ENCODE measurements at places on chromosomes 6 and 20.

GRCh38 chr20:37366743-37367142 lies 20.8 kb downstream of the SRC start:
- no peak for DNase-seq

- DNase-seq: no peak
These were observed 3.8 kb downstream of the SLC13A3 start for GRCh38 chr20:46647469-46647868.

GRCh38 chr6:128686084-128686483 lies 165.7 kb upstream of the PTPRK start:
- no peak for DNase-seq

- no peak for DNase-seq
These were observed 29.5 kb downstream of the ALDH8A1 start for GRCh38 chr6:134920422-134920821.

GRCh38 chr20:37803438-37804307 lies 99.3 kb upstream of the VSTM2L start:
- no peak for DNase-seq

GRCh38 chr6:128648022-128648598 lies 127.7 kb upstream of the PTPRK start:
- DNase-seq: no peak

DNA sequence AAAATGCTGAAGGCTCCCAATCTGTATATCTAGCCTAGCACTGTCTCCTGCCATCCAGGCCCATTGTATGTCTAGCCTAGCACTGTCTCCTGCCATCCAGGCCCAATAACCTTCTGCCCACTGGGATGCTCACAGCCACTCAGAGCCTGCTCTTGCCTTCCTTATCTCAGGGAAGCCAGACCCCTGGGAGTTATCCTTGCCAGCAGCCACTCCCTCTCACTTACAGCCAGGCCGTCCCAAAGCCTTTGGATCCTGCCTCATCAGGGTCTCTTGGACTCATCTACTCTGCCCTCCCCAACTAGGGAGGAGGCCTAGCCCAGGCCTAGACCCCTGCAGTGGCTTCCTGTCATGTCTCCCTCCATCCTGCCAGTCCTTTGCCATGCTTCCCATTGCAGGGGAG lies 37.3 kb downstream of the KIF3B start:
- DNase-seq: no peak

- no peak for DNase-seq
These were observed 5.6 kb upstream of the VNN2 start for GRCh38 chr6:132763269-132763668.

- DNase-seq: peak; percentile 25
These were observed 3.1 kb downstream of the MTCL3 start for GRCh38 chr6:127515794-127516661.

GRCh38 chr20:1784586-1784985 lies 110.6 kb upstream of the SIRPA start:
- no peak for DNase-seq

- DNase-seq: peak; percentile 67
These were observed 15.4 kb upstream of the IP6K3 start for GRCh38 chr6:33761922-33762629.

DNA sequence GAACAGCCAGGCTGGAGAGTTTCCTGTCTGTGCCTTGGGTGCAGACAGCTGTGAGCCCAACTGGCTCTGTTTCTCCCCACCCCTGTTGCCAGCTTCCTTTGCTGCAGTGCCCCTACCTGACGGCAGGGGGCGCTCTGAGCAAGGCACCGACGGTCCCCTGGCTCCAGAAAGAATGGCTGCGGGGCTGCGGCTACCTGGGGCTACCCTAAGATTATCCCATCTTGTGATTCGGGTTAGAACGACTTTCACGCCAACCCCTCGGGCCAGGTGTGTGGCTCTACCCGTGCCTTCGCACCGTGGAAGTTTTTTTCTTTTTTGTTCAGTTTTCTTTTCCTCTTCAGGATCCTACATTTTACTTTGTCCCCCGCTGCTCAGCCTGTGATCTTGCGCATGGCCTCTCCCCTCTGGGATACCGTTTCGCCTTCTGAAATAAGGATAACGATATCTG lies 33.4 kb upstream of the AAR2 start:
- DNase-seq: peak; percentile 55

DNA sequence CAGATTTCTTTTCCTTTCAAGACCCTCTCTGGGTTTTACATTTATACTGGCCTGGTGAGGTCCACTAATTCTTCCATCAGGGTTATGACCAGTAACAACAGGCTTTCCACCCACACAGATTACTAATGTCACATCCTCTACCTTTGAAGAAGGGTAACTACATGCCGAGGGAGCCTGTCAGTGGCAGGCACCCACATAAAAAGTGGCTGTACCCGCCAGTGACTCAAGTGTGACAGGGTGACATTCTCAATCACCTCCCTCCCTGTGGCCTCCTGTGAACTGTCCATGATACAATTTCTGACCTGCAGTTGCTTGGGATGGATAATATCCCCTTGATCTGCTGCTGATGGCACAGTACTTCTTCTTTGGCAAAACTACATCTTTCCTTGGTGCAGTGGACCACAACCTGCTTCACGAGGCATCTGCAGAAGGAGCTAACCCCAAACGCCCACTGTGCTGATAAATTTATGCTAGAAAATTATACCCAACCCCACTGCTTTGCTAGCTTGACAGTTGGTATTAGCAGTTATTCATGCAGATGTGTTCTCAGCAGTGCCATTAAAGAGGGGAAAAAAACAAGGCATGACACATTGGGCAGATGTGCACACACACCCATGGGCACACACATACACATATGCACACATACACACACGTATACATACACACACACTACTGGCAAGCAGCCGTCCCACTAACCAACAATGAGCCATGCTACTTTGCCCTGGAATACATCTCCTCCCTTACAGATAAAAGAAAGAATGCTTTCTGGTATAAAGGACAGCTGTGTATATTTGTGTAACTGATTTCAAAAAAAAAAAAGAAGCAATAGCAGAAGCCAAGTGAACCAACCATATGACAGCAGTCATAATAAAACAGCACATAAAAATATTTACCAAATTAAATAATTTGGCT lies 20.8 kb downstream of the GFOD1 start:
- DNase-seq: peak; percentile 9

- no peak for DNase-seq
These were observed 40.7 kb downstream of the TGM3 start for GRCh38 chr20:2336471-2336870.

- no peak for DNase-seq
These were observed 28.1 kb downstream of the PAK5 start for GRCh38 chr20:9810738-9811137.

DNA sequence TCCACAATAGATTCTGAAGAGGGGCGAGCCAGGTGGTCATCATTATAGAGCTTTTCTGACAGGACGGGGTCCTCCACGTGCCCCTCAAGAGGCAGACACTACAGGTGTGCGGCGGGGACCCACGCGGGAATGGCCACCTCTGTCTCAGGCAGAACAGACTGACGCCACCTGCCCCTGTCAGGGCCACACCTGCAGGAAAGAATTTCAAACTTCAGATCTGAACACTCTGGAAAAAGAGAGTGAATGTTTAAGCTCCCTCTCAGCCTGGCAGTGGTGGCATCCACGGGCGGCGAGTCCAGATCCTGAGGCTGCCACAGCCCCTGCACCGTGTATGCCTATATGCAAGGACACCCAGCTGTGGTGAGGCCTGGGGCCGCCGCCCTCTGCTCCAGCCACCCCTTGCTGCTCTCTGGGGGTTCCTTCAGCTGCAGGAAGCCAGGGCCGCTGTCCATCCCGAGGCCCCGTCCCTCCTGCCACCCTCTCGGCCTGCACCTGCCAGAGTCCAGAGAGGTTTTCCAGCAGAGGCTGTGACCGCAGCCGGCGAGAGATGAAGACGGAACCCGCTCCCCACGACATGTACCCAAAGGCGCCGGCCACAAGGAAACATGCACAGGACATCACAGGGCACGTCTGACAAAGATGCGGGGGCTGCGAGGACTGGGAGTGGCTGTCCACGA lies 234.9 kb downstream of the ERMARD start:
- DNase-seq: no peak

GRCh38 chr20:59333260-59333845 lies 32.9 kb downstream of the EDN3 start:
- no peak for DNase-seq

- DNase-seq: no peak
These were observed 99.4 kb downstream of the EYA4 start for GRCh38 chr6:133340557-133340956.

DNA sequence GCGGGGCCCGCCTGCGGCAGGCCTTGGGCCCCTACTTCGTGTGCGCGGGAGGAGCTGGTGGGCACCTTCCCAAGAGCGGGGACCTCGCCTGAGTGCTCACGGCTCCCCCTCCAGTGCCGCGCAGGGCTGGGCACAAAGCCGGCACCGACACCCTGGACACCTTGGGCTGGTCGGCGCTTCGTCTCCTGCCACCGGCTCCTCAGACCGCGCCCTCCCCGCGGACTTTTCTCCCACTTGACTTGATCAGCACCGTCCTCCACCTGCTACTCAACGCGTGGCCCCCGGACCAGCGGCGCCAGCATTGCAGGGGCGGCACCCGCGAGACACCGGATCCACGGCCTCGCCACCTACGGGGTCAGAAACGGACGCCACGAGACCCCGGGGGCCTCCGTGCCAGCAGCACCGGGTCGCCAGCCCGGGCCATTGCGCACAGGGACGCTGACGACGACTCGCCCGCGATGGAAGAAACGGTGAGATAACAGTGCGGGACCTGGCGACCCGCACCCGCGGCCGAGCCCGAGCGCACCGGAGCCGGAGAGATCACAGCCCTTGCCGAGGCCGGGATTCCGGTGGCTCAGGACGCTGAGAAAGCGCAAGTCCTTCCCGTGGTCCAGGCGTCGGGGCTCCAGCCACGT lies 154.2 kb downstream of the DLL1 start:
- DNase-seq: no peak

GRCh38 chr6:107070686-107071085 lies 42.7 kb downstream of the MTRES1 start:
- no peak for DNase-seq

GRCh38 chr6:39669973-39670342 lies 55.2 kb downstream of the KIF6 start:
- DNase-seq: no peak

- no peak for DNase-seq
These were observed 359.8 kb upstream of the CDH4 start for GRCh38 chr20:60892095-60892813.

- DNase-seq: peak; percentile 19
These were observed 81.3 kb upstream of the CCDC28A start for GRCh38 chr6:138692058-138692977.

- DNase-seq: peak; percentile 96
These were observed 70.0 kb downstream of the FAM50B start for GRCh38 chr6:3919130-3919628.

DNA sequence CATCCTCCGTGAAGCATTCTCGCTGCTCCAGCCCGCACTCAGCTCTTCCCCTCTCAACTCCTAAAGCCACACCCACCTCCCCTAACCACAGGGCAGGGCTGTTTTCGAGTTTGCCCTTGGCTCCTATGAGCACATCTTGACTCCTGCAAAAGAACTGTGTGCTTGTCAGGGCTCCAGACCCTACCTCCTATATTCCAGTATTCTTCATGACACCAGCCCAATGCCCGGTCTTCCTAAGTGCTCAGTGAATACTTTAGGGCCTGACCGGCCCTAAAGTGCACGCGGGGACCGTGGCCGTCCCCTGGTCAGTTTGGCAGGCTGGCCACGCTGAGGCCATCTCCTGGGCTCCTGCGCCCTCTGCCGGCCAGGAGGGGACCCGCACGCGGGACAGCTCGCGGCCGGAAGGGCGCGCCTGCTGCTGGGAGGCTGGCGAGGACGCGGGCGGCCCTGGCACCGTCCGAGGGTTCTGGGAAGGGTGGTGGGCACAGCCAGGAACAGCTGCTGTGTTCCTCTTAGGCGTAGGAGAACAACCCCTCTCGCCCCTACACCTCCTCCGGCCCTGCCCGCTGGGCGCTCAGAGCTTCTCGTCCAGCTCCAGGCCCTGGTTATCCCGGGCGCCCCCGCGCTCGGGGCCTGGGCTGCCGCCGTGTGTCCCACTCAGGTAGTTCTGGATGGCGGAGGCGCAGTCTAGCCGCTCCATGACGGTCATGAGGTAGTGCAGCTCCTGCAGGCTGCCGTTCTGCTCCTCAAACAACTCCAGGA lies 11.0 kb downstream of the UNC5CL start:
- DNase-seq: peak; percentile 50

Data from NCI-H2029 (cell line).